ENCODE measurements at places on chromosomes 5 and 9.

- no peak for DNase-seq
Measured at GRCh38 chr9:95719354-95719753, 156.1 kb upstream of the ERCC6L2 start.

DNA sequence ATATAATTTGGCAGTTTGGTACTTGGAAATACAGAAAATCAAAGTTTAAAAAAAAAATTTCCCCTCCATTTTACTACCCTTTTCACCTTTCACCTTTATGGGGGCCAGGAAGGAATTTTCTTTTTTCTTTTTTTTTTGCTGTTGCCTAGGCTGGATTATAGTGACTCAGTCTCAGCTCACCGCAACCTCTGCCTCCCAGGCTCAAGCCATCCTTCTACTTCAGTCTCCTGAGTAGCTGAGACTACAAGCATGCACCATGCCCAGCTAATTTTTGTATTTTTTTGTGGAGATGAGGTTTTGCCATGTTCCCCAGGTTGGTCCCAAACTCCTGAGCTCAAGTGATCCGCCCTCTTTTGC lies 9.1 kb downstream of the CHMP5 start:
- DNase-seq: no peak

DNA sequence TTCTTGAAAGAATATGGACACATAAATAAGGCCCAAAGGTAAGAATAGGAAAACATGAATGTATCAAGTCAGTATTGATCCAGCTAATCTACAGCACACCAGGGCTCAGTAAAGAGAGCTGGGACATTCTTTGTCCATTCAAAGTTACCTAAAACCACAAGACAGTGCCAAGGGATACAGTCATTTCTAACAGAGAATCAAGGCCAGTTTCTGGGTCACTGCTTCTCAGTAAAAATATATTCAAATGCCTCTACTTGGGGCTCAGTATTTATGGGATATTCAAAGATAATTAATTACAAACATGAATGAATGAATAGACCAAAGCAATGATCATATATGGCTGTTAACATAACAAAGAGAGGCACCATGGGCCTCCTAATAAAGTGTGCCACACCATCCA lies 34.9 kb downstream of the MTMR12 start:
- DNase-seq: no peak

GRCh38 chr9:120151149-120151548 lies 428.8 kb downstream of the CDK5RAP2 start:
- no peak for DNase-seq

- DNase-seq: no peak
Measured at GRCh38 chr9:120768886-120769285, 24.3 kb downstream of the FBXW2 start.

- DNase-seq: no peak
Measured at GRCh38 chr9:93959739-93960154, 4.6 kb upstream of the BARX1 start.

DNA sequence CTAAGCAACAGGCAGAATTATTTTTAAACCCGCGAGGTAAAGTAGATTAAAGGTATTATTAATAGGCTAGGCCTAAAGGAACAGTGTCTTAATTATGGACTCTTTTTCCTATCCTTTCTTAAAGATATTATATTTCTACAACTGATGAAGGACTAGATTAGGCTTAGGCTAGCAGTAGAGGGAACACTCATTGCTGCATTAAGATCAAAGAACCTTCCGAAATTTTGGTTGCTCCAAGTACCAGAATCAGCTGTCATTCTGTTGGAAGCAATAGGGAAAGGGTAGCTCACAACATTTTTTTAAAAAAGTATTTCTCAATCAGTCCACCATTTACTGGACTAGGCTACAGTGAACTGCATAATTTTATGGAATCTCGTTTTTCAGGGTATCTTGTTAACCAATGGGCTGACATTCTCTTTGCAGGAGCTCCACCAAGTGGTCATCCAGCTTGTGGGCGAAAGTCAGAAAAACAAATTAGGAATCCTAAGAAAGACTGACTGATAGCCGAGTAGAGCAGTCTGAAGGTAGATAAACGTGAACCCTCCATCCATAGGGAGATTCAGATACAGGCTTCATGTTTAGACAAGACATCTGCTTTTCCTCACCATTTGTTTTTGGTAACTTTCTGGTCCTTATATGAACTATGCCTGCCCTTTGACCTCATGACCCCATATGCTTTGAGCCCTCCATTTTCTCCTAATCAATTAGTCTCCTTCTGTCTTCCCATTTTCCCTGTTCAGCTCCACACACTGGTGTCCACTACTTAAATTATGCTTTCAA lies 103.6 kb upstream of the CHD1 start:
- peak; percentile 44 for DNase-seq

GRCh38 chr5:116063950-116064349 lies 20.9 kb upstream of the COMMD10 start:
- no peak for DNase-seq

DNA sequence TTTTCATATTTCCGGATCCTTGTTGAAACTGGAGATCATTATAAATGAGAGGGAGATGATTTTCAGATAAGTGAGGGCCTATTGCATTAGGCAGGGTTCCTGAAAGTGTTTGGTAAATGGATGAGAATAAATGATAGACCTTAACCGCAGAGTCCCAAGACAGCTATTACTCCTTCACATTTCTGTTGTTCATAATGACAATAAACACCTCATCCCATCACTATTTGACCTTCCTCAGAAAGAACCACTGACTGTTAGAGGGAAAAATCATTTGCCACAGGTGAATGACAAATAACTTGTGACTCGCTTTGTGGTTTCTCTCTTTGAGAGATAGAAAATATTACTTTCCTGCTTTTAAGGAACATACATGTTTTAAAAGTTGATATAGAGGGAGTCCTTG lies 47.3 kb upstream of the TRMT10B start:
- DNase-seq: no peak

- DNase-seq: no peak
Measured at GRCh38 chr9:130893341-130894101, 3.1 kb downstream of the QRFP start.

- no peak for DNase-seq
Measured at GRCh38 chr5:124318661-124319060, 427.8 kb downstream of the ZNF608 start.

DNA sequence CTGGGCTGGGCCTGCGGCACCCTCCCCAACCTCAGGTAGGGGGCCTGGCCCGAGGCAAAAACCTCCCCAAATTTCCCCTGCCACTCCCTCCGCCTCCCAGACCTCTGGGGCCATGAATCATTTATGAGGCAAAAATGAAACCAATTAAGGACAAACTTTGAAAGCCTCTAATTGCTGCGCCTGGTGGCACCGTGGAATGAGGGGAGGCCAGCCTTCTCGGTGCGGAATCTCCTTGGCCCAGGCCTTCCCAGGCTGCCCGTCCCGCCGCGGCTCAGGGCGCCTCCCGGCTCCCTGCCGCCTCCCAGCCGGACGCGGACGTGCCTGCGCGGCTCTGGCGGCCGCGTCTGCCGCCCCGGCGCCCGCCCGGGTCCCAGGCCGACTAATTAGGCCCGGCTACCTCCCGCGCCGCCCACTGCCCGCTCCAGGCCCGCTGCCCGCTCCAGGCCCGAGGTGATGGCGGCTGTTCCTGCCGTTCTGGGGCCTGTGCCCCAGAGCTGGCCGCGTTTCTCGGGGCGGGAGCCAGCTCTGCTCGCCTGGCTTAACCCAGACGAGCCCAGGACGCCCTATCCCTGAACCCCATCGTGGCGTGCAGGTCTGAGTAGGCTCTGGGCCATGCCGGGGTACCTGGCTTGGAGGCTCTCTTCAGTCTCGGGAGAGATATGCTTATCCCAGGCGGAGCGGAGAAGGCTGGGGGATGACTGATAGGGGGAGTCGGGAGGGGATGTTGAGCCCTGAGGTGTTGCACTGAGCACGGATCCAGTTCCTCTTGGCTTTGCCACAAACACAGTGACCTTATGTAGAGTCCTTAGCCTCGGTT lies 20.1 kb downstream of the CXXC5 start:
- DNase-seq: no peak

GRCh38 chr9:136438548-136439480 lies 831 bp downstream of the INPP5E start:
- peak; percentile 17 for DNase-seq

- DNase-seq: no peak
Measured at GRCh38 chr9:88960632-88961031, 30.6 kb upstream of the S1PR3 start.

DNA sequence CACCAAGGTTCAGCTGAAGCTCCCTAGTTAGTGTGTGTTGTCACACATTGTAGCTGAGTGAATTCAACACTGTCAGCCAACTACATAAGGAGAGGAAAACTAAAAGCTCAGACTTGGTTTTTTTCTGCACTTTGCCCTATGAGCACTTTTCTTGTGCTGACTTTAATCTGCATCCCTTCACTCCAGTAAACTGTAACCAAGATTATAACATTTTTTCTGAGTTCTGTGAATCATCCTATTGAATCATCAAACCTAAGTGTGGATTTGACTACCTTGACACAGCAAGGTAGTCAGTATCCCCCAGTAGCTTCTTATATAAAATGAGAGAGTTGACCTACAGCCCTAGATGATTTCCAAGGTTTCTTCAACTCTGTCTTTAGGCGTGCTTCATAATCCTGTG lies 325.0 kb downstream of the AGTPBP1 start:
- no peak for DNase-seq

DNA sequence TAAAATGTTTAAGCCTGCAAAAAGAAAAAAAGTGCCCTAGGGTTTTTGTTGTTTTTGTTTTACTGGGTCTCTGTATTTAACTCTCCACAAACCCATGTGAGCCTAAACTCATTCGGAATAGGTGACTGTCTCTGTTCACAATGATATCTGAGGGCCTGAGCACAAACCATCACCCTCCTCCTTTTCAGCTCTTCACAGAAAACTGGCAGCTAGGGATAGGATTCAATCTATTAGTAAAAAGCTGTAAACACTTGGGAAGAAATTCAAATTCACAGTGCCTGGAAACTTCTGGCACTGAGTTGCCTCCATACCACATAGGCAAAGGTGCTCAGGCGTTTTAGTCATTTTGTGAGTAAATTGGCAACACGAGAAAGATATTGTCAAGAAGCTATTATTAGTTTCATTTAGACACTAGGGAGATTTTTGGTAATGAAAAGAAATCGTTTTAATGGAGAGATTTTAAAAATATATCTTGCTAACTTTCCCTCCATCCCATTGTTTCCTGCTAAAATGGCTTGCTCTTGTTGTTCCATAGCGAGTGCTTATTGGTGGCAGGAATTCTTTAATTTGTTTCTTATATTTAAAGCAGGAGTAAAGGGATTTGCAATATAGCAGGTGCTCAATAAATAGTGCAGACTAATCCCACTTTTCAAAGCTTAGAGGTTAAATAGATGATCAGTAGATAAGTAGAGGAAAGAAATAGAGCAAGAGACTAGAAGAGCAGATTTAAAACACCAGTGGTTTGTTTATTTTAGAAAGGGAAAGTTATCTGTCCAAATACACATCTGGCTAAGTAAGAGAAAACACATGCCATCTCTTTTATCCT lies 9.7 kb downstream of the FOXD1 start:
- DNase-seq: no peak

DNA sequence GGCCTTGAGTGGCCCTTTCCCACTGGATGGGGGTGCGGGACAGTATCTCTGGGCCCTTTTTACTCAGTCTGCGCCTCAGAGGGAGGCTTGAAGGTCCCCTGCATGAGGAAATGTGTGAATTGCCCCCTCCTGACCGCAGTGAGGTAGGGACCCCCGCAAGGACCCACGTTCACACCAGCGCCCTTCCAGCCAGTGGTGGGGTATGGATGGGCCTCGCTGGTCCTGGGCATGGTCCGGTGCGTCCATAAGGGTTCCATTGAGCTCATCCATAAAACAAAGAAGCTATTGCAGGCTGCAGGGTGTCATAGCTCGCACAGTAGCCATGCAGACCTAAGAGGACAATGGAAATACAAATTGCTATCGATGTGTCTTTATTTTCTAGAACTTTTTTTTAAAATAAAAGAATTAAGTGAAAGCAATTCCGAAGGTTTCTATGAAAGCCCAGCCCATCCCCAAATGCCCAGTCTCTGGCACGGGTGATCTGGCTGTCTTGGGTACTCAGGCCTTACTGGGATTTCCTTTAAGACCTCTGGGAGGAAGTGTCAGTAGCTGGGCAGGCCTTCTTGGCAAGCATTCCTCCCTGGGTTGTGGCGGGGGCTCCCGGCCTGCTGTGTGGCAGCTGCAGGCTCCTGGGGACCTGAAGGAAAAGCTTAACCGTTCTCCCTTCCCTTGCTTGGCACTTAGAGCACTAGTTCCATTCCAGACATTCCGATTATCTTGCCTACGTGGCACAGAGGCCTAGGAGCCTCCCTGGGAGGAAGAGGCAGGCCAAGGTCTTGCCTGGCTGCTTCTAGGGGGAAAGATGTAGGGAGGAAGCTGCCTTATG lies 1.5 kb upstream of the SEMA5A start:
- DNase-seq: no peak

DNA sequence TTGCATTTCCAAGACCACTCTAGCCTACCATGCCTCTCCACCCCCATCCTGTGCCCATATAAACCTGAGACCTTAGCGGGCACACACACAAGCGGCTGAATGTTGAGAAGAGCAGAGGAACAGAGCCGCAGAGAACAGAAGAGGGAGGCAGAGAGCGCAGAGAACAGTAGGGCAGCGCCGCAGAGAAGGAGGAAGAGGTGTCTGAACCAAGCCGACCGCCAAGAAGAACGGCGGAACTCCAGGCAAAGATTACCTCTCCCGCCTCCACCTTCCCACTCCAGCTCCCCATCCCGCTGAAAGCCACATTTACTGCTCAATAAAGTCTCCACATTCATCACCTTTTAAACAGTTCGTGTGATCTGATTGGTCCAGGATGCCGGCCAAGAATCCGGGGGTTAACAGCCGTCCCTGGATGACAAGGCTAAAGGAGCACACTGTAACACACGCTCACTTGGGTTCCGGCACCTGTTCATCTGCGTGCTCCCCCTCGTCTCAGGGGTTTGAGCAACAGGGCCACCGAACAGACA lies 33.2 kb downstream of the GRIN3A start:
- peak; percentile 38 for DNase-seq

GRCh38 chr9:107667231-107668070 lies 177.9 kb upstream of the KLF4 start:
- no peak for DNase-seq

- no peak for DNase-seq
Measured at GRCh38 chr5:89844548-89844947, 565.0 kb downstream of the CETN3 start.

GRCh38 chr5:95768731-95769130 lies 37.6 kb downstream of the RHOBTB3 start:
- DNase-seq: no peak

GRCh38 chr9:121266906-121267650 lies 884 bp upstream of the GSN start:
- DNase-seq: no peak

- DNase-seq: no peak
Measured at GRCh38 chr9:89678396-89679015, 73.7 kb downstream of the GADD45G start.

DNA sequence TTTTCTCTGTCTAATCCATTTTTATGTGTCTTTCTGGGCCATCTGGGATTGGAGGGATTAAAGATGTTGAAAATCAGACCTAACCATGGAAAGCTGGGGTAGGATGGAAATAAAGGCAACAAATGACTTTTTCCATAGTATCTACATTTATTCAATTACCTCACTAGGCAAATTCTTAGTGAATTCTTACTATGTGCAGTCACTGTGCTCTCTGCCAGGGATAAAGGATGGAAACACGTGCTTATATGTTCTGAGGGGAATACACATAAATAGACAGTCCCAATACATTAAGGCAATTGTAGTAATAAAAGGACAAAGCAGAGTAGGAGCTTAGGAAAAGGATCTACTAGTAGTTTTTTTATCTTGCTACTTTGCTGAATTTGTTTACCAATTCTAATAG lies 214.2 kb downstream of the PRR16 start:
- DNase-seq: no peak

Measured in neuronal stem cell (in vitro differentiated cells).